ENCODE measurements at places on chromosomes 11 and 22. TPM values are rescaled to one million over a fixed set of nuclear protein-coding genes. Genes with fewer than 3 reads are reported as not detected.

DNA sequence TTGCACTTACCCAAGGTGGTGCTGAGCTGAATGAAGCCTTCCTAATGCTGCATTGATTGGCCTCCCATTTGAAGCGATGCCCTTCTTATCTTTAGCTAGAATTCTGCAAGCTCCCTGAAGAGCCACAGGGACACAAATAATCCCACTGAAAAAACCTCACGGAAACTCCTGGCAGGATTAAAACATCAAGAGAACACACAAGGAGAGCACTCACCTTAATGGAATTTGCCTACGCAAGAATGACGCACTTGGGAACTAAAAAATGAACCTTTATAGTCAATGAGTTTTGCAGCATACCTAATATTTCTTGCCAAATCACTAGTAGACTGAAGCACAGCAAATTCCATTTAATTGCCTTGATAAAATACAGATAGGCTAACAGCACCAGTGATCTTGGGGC, 232.8 kb upstream of the UBASH3B start:
- H3K27ac ChIP-seq, result no peak overlapping the region
- H3K4me3 ChIP-seq, result no peak overlapping the region
- DNase-seq, result no peak

DNA sequence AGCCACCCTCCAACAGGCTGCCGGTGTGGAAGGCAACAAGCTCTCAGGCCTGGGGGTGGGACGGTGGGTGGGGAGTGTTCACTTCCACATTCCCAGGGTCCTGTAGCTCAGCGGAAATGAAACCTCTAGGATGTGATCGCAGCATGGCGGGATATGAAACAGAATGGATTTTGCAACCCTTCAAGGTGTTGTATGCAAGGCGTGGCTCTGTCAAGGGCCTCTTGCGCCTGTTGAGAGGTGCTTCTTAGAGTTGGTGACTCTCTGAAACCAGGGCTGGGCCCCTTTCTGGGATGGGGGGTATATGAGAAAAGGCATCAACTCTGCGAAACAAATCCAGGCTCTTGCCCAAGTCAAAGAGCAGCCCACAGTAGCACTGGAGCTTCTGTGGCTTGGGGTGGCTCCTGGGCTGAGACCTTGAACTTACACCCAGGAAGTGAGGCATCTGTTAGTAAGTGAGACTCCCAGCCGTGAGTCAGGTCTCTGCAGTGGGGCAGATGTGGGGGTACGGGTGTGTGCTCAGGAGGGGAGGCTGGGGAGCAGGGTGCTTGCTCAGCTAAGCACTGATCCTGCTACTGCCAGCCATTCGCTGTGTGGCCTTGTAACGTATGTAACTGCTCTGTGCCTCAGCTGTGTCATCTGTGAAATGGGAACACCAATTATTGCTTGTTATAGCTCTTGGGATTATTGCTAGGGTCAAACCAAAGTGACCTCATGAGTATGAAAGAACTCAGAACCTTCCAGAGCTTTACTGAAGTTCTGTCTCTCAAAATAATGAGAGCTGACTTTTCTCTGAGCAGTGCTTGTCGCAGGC, 28.3 kb downstream of the NECTIN1 start:
- no peaks in the 10 kb centered on the region for H3K36me3 ChIP-seq
- no peaks in the 10 kb centered on the region for H3K4me1 ChIP-seq
- DNase-seq, result no peak
- no peak overlapping the region for H3K4me3 ChIP-seq
- H3K27me3 ChIP-seq, result no peaks in the 10 kb centered on the region
- H3K27ac ChIP-seq, result no peak overlapping the region

DNA sequence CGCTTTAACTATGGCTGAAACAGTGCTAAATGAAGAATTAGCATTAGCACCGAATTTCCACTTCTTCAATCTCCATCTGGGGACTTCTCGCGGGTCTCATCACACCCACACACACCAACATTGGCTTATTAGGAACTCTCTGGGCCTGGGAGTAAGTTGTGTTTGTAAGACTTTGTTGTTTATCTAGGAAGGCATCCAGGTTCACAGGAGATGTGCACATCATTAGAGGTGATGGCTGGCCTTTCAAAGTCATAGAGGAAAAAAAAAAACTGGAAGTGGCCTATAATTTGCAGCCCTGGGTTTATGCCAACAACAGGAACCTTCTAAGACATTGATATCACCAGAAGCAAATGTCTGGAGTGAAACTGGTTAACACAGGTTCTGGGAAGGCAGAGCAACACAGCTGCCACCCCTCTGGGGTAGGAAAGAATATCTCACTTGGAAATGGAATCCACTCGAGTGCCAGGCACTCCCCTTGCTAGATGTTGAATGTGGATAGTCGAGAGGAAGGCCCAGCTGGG, 84.5 kb downstream of the TRAF6 start:
- no peak for DNase-seq
- no peak overlapping the region for H3K4me3 ChIP-seq
- H3K4me1 ChIP-seq, result peaks cover 42% of the 10 kb centered on the region
- no peak overlapping the region for H3K27ac ChIP-seq
- no peaks in the 10 kb centered on the region for H3K27me3 ChIP-seq
- H3K36me3 ChIP-seq, result no peaks in the 10 kb centered on the region

DNA sequence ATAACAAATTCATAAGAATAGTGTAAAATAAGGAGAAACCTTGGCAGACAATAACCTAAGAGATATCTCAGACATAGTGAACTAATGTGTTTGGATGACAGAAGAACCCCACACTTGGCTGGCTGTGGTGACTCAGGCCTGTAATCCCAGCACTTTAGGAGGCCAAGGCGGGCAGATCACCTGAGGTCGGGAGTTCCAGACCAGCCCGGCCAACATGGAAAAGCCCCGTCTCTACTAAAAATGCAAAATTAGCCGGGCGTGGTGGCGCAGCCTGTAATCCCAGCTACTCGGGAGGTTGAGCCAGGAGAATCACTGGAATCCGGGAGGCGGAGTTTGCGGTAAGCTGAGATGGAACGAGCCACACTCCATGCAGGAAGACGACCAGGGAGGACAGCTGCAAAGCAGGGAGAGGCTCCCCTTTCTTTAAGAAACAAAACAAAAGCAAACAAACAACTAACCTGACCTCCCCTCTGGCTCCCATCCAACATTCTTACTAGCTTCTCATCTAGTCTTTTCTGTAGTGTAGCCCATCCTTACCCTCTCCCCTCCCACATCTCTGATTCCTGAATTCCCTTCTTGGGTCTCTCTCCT, 84.2 kb downstream of the ZNF280B start:
- H3K27me3 ChIP-seq, result no peaks in the 10 kb centered on the region
- H3K27ac ChIP-seq, result no peak overlapping the region
- no peak for DNase-seq
- no peaks in the 10 kb centered on the region for H3K36me3 ChIP-seq

DNA sequence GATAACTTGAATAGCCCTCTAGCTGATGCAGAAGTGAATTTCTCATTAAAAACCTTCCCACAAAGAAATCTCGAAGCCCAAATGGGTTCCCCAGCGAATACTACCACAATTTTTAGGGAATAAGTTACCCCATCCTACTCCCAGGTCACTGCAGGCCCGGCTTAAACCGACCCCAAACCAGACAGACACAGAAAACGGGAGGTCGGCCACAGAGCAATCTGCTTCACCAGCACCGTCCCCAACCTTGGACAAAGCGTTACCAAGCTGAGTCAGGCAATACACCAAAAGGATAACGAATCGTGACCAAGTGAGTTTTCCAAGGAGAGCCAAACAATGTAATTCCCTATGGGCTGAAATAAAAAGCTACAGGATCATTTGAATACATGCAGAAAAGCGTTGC, 575 bp upstream of the MOV10L1 start:
- no peaks in the 10 kb centered on the region for H3K27me3 ChIP-seq
- DNase-seq, result no peak
- H3K36me3 ChIP-seq, result no peaks in the 10 kb centered on the region
- no peak overlapping the region for H3K4me3 ChIP-seq
- no peak overlapping the region for H3K27ac ChIP-seq

- no peak for DNase-seq
- H3K27ac ChIP-seq, result no peak overlapping the region
- no peaks in the 10 kb centered on the region for H3K27me3 ChIP-seq
Measured at GRCh38 chr11:113202431-113202830, 112.0 kb upstream of the TTC12 start.

GRCh38 chr22:40247976-40248375, 70.3 kb downstream of the TNRC6B start:
- no peak overlapping the region for H3K4me3 ChIP-seq
- DNase-seq, result peak; percentile 82
- H3K27me3 ChIP-seq, result no peaks in the 10 kb centered on the region
- peaks cover 84% of the 10 kb centered on the region for H3K4me1 ChIP-seq
- no peak overlapping the region for H3K27ac ChIP-seq
- peaks cover 6% of the 10 kb centered on the region for H3K36me3 ChIP-seq

- DNase-seq, result no peak
- H3K27me3 ChIP-seq, result no peaks in the 10 kb centered on the region
- no peak overlapping the region for H3K27ac ChIP-seq
- H3K36me3 ChIP-seq, result peaks cover 79% of the 10 kb centered on the region
- H3K4me3 ChIP-seq, result no peak overlapping the region
Measured at GRCh38 chr11:63897459-63898146, 19.4 kb downstream of the RCOR2 start.

DNA sequence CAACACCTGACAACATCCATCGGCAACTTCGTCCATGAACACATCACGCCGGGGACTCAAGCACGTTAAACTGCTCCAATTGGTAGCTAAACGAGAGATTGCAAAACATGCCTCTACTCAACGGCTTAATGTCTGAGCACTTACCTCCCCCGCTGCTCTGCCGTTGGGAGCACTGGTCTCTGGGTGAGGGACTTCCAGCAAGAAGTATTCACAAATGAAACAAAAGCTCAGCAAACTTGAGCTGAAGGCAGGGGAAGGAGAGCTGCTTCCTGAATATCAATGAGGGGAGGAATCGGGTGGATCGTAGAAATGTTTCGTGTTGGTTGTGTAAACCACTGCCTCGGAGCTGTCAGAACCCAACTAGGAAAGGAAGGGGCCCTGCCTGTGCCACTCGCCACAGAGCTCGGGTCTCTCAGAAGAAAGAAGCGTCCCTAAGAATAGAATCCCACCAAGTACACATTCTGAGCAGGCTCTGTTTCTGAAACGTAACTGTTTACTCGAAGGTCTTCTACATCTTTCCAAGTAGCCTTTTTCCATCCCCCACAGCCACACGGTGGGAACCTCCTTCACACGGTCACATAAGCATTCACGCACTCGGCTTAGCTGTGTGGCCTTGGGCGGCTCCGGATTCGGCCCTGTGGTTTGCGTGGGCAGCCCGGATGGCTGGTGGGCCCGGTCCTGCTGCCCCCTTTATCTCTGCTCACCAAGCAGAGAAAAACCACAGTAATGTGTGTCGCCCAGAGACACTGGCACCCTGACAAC, at the start of gene MLC1:
Gene MLC1 (minus strand): TSS at position 216 of the 762 bp plus-strand sequence. CDS start 524 bp downstream, outside the sequence.
- no peaks in the 10 kb centered on the region for H3K27me3 ChIP-seq
- H3K27ac ChIP-seq, result no peak within 1 kb of the TSS
- DNase-seq, result no peak
- no peaks in the 10 kb centered on the region for H3K36me3 ChIP-seq
- no peaks in the 10 kb centered on the region for H3K4me1 ChIP-seq

- no peak overlapping the region for H3K27ac ChIP-seq
- no peak overlapping the region for H3K4me3 ChIP-seq
- DNase-seq, result no peak
- H3K27me3 ChIP-seq, result peaks cover 25% of the 10 kb centered on the region
- H3K4me1 ChIP-seq, result peaks cover 6% of the 10 kb centered on the region
- H3K36me3 ChIP-seq, result no peaks in the 10 kb centered on the region
Measured at GRCh38 chr11:94769880-94770279, 1.7 kb downstream of the AMOTL1 start.

- H3K4me3 ChIP-seq, result no peak overlapping the region
- H3K4me1 ChIP-seq, result no peaks in the 10 kb centered on the region
- H3K27ac ChIP-seq, result no peak overlapping the region
- no peaks in the 10 kb centered on the region for H3K27me3 ChIP-seq
Measured at GRCh38 chr11:104104201-104104600, 59.7 kb downstream of the PDGFD start.

- H3K27ac ChIP-seq, result no peak overlapping the region
- H3K27me3 ChIP-seq, result no peaks in the 10 kb centered on the region
- H3K4me3 ChIP-seq, result no peak overlapping the region
- no peaks in the 10 kb centered on the region for H3K36me3 ChIP-seq
- no peak for DNase-seq
- no peaks in the 10 kb centered on the region for H3K4me1 ChIP-seq
Measured at GRCh38 chr11:125268611-125269010, 104.1 kb downstream of the PKNOX2 start.

GRCh38 chr11:45889555-45889954, 4.1 kb downstream of the MAPK8IP1 start:
- peaks cover 5% of the 10 kb centered on the region for H3K4me1 ChIP-seq
- H3K27me3 ChIP-seq, result peaks cover under 1% of the 10 kb centered on the region
- H3K4me3 ChIP-seq, result no peak overlapping the region
- no peaks in the 10 kb centered on the region for H3K36me3 ChIP-seq
- H3K27ac ChIP-seq, result no peak overlapping the region
- DNase-seq, result no peak

- no peaks in the 10 kb centered on the region for H3K36me3 ChIP-seq
- no peak overlapping the region for H3K27ac ChIP-seq
- DNase-seq, result no peak
- no peaks in the 10 kb centered on the region for H3K27me3 ChIP-seq
- no peak overlapping the region for H3K4me3 ChIP-seq
Measured at GRCh38 chr11:62958547-62959421, 26.0 kb downstream of the SLC22A6 start.

- no peak for DNase-seq
- H3K27ac ChIP-seq, result no peak overlapping the region
Measured at GRCh38 chr11:131425285-131425684, 54.9 kb downstream of the NTM start.

DNA sequence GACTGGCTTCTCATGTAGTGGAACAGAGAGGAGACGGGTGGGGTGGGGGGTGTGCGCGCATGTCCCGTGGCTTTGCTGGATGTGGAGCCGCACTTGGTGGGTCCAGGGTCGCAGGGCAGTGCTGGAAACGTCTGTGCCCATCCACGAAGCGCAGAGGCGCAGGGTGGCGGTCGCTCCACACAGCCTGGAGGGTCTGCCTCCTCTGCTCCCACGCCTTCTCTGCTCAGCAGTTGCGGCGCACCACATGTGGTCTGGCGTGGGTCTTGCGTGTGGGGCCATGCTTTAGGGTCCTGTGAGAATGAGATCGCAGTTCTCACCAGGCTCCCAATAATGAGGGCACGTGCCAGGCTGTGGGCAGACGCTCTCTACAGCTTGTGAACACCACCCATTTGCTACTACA, 50.7 kb downstream of the MUC6 start:
- H3K27ac ChIP-seq, result no peak overlapping the region
- no peaks in the 10 kb centered on the region for H3K27me3 ChIP-seq
- no peak overlapping the region for H3K4me3 ChIP-seq
- H3K36me3 ChIP-seq, result peaks cover 65% of the 10 kb centered on the region
- H3K4me1 ChIP-seq, result no peaks in the 10 kb centered on the region

MYRF gene
- 1.6 TPM for total RNA-seq

TRIOBP gene
- 26.1 TPM for total RNA-seq

KIAA1671 gene
- 10.2 TPM for total RNA-seq

NDUFC2 gene
- total RNA-seq, result 80.5 TPM
